ENCODE measurements at places on chromosomes 6 and 20. TPM values are rescaled to one million over a fixed set of nuclear protein-coding genes. Genes with fewer than 3 reads are reported as not detected.

The ENPP5 gene
- 5.1 TPM for total RNA-seq

The CCR6 gene
- total RNA-seq = not detected

The FHL5 gene
- total RNA-seq = not detected

The FABP7 gene
- total RNA-seq = 3.9 TPM

The ABHD16B gene
- not detected for total RNA-seq

The EDN3 gene
- 0.24 TPM for total RNA-seq

The RNF39 gene
- total RNA-seq = 0.26 TPM

The BCKDHB gene
- 26.6 TPM for total RNA-seq

The NKAIN4 gene
- total RNA-seq = 20.9 TPM

The ZSCAN12 gene
- total RNA-seq = 12.6 TPM

The HLA-DOA gene
- 15.6 TPM for total RNA-seq

The POM121L2 gene
- not detected for total RNA-seq

The PRRC2A gene
- total RNA-seq = 383 TPM

The TAGAP gene
- total RNA-seq = not detected

The GPLD1 gene
- 7.5 TPM for total RNA-seq

The ZSWIM3 gene
- total RNA-seq = 8.2 TPM

The TCP11 gene
- total RNA-seq = not detected

The PROCR gene
- 6.4 TPM for total RNA-seq

The C6orf141 gene
- total RNA-seq = 35.9 TPM

The GATA5 gene
- total RNA-seq = 0.39 TPM

The PTCRA gene
- not detected for total RNA-seq

The MLN gene
- not detected for total RNA-seq

The PDRG1 gene
- 32.2 TPM for total RNA-seq

The FAM229B gene
- total RNA-seq = 9.0 TPM

The BMP7 gene
- 17.7 TPM for total RNA-seq

The SEL1L2 gene
- not detected for total RNA-seq

The TREML2 gene
- total RNA-seq = 0.07 TPM

The TFAP2D gene
- not detected for total RNA-seq

The RAET1G gene
- not detected for total RNA-seq

The ULBP3 gene
- 5.8 TPM for total RNA-seq

The NKX2-4 gene
- total RNA-seq = 0.15 TPM

The ARID1B gene
- 88.2 TPM for total RNA-seq

The LY86 gene
- total RNA-seq = not detected

The CYP39A1 gene
- total RNA-seq = 0.59 TPM

The RUNX2 gene
- 0.26 TPM for total RNA-seq

The RIPPLY2 gene
- 0.90 TPM for total RNA-seq

The LPA gene
- total RNA-seq = 0.15 TPM

The TPD52L1 gene
- 6.6 TPM for total RNA-seq

The ZSCAN23 gene
- total RNA-seq = 4.1 TPM

The SLC17A3 gene
- not detected for total RNA-seq

The FLRT3 gene
- 2.1 TPM for total RNA-seq

The PDE10A gene
- 0.31 TPM for total RNA-seq

The SMLR1 gene
- total RNA-seq = not detected

The RAET1L gene
- total RNA-seq = not detected

The SLC13A3 gene
- 17.5 TPM for total RNA-seq

The MUC22 gene
- total RNA-seq = not detected

The GTSF1L gene
- not detected for total RNA-seq

The B3GAT2 gene
- total RNA-seq = 0.24 TPM

The CST5 gene
- total RNA-seq = not detected

The CTAGE9 gene
- total RNA-seq = not detected

The SLPI gene
- not detected for total RNA-seq

The OR2B3 gene
- total RNA-seq = not detected
